Suprapubic skin (tissue), 4 donors: ENCODE measurements at places on chromosomes 6 and 20. TPM values are rescaled to one million over a fixed set of nuclear protein-coding genes. Genes with fewer than 3 reads are reported as not detected.

- peaks cover 2% of the 10 kb centered on the region for H3K4me1 ChIP-seq
- H3K4me3 ChIP-seq: no peak overlapping the region
- no peaks in the 10 kb centered on the region for H3K36me3 ChIP-seq
- DNase-seq: no peak
- no peaks in the 10 kb centered on the region for H3K27me3 ChIP-seq
Measured at GRCh38 chr6:147986846-147987245, 355.8 kb upstream of the SASH1 start.

GRCh38 chr6:155444120-155444917 is 11.3 kb downstream of the NOX3 start:
- H3K27ac ChIP-seq: no peak overlapping the region
- H3K27me3 ChIP-seq: peaks cover 14% of the 10 kb centered on the region
- no peaks in the 10 kb centered on the region for H3K36me3 ChIP-seq

- H3K4me3 ChIP-seq: no peak overlapping the region
- no peaks in the 10 kb centered on the region for H3K27me3 ChIP-seq
- no peaks in the 10 kb centered on the region for H3K4me1 ChIP-seq
- no peak for DNase-seq
Measured at GRCh38 chr20:51340451-51340840, 202.1 kb downstream of the NFATC2 start.

GABRR1 gene
- not detected for total RNA-seq

SCUBE3 gene
- total RNA-seq: 0.81 TPM

GRCh38 chr6:145036848-145037567 is 698.3 kb downstream of the EPM2A start:
- no peak overlapping the region for H3K4me3 ChIP-seq
- H3K27ac ChIP-seq: no peak overlapping the region
- no peak for DNase-seq
- H3K4me1 ChIP-seq: no peaks in the 10 kb centered on the region
- H3K36me3 ChIP-seq: no peaks in the 10 kb centered on the region

DNA sequence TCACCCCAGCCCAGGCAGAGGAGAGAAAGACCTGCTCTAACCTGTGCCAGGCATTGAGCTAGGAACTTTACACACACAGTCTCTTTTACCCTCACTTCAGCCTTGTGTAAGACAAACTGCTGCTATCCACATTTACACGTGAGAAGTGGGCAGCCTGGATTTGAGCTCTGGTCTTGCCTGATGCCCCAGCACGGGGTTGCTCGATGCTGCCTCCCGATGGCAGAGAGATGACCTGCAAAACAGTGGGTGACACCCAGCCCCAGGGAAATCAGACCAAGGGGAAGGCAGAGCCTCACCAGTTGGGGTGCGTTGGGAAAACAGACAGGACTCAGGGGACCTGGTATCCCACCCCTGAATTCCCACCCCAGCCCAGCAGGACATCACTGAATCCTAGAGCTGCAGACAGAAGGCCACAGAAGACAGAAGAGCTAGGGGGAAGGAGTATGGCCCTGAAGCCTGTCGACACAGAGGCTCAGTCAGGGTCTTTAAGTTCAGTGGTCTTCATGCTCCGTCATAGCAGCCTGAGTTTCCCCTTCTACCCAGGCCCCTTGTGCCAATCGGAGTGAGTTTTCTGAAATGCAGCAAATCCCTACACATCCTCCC is 990 bp downstream of the BPI start:
- H3K4me1 ChIP-seq: peaks cover 12% of the 10 kb centered on the region
- H3K36me3 ChIP-seq: no peaks in the 10 kb centered on the region
- peaks cover 11% of the 10 kb centered on the region for H3K27me3 ChIP-seq
- no peak for DNase-seq
- no peak overlapping the region for H3K27ac ChIP-seq

TNF gene
- total RNA-seq: 1.4 TPM

EEF1A2 gene
- total RNA-seq: 12.0 TPM

BTN1A1 gene
- not detected for total RNA-seq

MAK gene
- 0.26 TPM for total RNA-seq

TMC2 gene
- not detected for total RNA-seq

MAS1 gene
- total RNA-seq: not detected

GRCh38 chr6:158621694-158622544 is 22.6 kb downstream of the DYNLT1 start:
- H3K4me3 ChIP-seq: no peak overlapping the region
- H3K27ac ChIP-seq: no peak overlapping the region
- no peaks in the 10 kb centered on the region for H3K27me3 ChIP-seq
- H3K36me3 ChIP-seq: peaks cover 56% of the 10 kb centered on the region
- no peak for DNase-seq
- H3K4me1 ChIP-seq: no peaks in the 10 kb centered on the region

RSPH3 gene
- total RNA-seq: 13.2 TPM

DNA sequence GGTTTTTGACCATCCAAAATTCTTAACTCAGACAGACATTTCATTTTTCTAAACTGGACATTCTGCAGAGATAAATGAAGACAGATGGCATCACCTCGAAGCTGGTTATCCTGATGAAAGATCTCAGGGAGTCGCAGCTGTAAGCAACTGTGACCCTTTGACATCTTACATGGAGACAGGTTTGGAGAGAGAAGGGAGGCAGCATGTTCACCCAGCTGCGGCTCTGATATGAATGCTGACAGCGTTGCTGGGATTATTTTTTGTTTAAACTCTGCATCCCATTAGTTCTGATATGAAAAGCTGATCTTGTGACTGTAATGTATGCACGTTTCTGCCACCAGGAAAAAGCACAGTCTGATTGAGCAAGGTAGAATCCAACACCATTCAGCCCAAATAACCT is 89.4 kb downstream of the C6orf118 start:
- no peaks in the 10 kb centered on the region for H3K4me1 ChIP-seq
- H3K4me3 ChIP-seq: no peak overlapping the region
- no peaks in the 10 kb centered on the region for H3K27me3 ChIP-seq
- DNase-seq: no peak
- no peak overlapping the region for H3K27ac ChIP-seq
